Activated naive CD4-positive, alpha-beta T cell treated with anti-CD3 and anti-CD28 coated beads, Interleukin-2, amount 50 U/mL, for 72 hours (primary cell): ENCODE measurements at places on chromosomes 16 and 17.
A peak's percentile ranks its signal among the peaks of the same experiment; 100 is the strongest.

GRCh38 chr16:81652798-81653505 lies 126.1 kb upstream of the PLCG2 start:
- DNase-seq: no peak

DNA sequence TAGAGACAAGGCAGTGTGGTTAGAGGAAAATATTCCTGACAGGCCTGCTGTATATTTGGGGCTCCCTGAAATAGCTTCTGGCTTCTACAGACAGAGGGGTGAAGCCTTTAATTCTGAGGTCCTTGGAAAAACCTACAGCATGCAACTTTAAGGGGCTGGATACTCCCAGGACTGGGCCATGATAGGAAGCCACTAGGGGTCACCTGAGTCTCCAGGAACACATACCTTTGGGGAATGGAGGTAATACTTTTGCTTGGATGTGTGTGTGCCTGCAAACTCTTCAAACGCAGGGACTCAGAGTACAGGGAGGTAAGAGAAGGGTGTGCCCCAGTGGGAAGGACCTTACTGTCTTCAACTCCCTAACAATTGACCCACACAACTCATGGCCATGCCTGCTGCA lies 4.1 kb downstream of the ASIC2 start:
- no peak for DNase-seq

GRCh38 chr17:29587591-29587990 lies 1.9 kb downstream of the GIT1 start:
- no peak for DNase-seq

- DNase-seq: no peak
These were observed 38.5 kb downstream of the ZNF276 start for GRCh38 chr16:89759746-89760340.

GRCh38 chr17:13413001-13413400 lies 188.7 kb downstream of the HS3ST3A1 start:
- DNase-seq: no peak

DNA sequence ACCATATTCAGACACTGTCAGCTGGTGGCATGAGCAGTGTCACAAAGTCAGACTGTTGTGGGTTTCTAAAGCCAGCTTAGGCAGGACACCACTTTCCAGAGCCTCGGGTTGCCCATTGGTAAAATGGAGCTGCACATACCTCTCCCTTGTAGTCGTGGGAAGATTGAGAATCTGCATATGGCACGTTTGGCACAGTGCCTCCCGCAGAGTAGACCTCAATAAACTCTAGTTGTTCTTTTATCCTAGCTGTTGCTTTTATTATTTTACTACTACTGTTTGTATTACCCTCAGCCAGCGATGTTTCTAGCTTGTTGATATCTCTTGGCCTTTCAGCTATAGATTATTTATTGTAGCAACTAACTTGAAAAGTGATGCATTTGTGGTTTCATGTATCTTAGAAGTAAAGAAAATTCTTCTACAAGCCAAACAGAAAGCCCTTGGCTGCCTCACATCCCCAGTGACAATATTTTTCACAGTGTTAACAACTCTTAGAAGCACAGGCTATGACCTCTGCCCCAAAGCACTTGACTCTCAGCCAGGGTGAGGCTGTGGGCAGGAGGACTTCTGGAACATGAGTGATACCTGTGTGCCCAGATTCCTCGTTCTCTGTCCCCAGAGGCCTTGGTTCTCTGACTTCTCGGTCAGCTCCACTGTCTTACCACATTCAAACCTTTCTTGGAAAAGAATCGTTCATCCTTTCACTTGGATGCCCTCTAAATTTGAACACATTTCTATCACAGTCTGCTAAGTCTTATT lies 351.6 kb downstream of the SNX29 start:
- no peak for DNase-seq

DNA sequence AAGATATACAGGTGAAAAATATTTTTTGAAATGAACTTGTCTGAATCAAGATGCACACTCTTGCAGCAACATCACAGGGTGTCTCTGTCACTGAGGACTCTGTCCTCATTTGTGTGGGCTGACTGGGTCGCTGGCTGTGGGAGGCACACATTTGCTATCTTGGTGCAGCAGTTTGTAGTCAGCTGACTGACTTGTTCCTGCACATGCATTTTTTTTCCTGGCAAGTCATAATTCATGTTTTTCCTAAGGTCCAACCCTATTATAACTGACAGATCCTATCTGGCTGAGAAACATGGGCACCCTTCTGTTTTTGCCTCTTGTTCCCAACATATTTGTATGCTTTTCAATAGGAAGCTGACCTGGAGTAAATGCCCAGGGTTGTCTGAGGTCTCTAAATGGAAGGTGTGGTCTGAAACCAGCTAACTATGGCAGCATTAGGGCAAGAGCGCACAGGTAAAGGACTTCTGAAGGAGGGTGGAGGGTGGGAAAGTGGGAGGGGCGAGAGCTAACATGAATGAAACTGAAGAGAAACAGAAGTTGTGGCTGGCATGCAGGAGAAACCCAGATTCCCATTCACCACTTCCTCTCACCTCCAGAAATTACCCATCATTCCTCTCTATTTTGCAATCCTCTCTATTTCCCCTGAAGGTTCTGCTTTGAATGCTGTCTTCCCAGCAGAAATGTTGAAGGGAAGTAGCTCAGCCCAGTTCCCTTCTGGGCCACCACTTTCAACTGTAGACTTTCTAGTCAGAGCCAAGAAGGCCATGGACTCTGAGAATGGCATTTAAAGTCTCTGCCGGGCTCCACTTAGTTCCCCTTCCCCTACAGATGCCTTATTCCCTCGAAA lies 166.1 kb downstream of the PRKCA start:
- no peak for DNase-seq

- no peak for DNase-seq
These were observed 202.9 kb upstream of the IRX3 start for GRCh38 chr16:54489225-54490111.

GRCh38 chr17:79630821-79631639 lies 20.2 kb upstream of the RBFOX3 start:
- no peak for DNase-seq

GRCh38 chr17:82684228-82684841 lies 14.2 kb downstream of the RAB40B start:
- no peak for DNase-seq

GRCh38 chr16:24286741-24287405 lies 30.7 kb downstream of the CACNG3 start:
- DNase-seq: no peak

- no peak for DNase-seq
These were observed 800 bp downstream of the COX4I1 start for GRCh38 chr16:85800321-85800669.

- no peak for DNase-seq
These were observed 100.1 kb downstream of the MARF1 start for GRCh38 chr16:15542734-15543347.

DNA sequence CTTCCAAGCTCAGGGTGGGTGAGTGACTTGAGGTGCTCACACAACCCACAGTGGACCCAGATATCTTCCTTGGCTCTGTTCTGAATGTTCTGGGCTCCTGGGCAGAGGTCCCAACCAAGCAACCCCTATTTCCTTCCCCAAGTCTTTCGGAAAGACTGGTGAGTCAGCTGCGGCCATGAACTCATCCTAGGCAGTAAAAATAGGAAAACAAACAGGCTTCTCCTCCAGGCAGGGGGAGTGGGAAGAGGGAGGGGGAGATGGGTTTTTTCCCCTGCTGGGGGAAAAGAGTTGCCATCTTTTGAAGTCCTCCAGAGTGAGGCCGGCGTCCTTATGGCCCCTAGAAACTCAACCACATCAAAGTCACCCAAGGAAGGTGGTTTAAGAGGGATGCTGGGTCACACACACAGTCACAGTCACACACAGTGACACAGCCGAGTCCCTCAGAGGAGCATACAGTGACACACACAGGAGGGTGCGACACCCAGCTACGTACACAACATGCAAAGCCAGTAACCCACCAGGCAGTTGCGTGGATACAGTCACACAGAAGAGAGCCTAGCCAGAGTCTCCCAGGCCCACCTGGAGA lies 16.0 kb upstream of the DLX4 start:
- no peak for DNase-seq

DNA sequence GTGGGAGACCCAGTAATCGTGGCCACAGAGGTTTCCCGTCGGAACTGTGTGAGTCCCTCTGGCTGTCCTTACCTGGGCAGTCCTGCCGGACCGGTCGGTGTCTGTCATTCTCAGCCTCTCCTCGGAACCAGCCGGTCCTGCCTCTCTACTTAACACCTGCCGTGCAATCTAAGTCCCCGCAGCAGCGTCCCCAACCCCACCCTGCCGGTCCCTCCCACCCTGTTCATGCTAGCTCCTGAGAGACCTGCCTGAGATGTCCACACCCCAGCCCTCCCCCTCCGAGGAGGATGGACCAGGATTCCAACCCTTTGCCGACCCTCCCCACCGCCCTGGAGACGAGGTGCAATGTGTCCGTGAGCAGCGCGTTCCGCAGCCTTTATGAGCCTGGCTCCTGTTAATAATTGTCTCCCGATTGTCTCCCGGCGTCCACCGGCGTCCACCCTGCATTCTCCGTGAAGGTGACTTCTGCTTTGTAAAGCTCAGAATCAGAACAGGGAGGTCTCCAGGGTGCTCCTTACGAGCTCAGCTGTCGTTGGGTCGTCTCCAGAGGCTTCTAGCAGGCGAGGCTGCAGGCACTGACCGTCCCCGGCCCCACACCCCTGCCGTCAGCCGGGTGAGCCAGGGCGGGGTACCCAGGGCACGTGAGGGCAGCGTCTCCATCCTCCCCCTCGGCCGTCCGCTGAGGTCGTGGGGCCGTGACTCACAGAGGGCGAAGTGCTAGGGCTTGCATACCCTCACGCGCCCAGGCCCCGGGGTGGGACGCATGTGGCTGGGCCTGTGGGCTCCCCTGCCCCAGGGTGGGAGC lies 10.1 kb downstream of the METRNL start:
- DNase-seq: no peak

DNA sequence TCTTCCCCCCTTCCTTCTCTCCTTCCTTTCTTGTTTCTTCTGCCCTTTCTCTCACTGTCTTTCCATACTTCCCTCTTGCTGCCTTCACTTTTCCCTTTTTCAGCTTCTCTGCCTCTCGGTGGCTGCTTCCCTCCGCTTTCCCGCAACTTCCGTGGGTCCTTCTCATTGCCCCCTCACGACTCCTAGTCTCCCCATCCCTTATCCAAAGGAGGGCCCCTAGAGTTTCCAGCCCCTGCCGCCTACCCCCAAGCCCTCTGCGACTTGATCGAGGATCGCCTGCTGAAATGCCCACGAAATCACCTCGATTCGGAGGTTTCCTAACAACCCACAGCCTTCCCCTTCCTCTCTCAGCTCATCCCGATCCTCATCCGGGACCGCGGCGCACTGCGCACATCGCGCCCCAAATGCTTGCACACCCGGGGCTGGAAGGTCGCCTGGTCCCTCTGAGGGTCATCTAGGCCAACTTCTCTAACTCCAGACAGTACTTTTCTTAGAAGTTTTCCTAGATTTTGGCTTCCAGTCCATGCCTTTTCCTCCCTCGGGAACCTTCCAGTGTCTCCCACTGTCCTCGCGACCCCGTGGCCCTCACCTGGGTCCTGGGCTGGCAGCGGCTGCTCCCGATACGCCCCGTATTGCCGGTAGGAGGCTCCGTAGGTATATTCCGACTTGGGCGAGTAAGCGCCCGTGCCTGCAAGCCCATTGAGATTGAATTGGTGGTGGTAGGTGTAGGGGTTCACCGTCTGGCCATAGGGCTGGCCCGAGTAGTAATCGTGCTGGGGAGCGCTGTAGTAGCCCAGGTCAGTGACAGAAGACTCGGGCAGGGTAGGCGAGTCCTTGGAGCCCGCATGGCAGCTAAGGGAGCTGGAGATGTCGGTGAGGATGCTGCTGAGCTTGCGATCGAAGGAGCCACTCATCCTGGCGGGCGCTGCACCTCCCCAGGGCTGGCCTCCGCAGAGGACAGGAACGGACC lies 654 bp downstream of the DLX3 start:
- DNase-seq: peak; percentile 14

DNA sequence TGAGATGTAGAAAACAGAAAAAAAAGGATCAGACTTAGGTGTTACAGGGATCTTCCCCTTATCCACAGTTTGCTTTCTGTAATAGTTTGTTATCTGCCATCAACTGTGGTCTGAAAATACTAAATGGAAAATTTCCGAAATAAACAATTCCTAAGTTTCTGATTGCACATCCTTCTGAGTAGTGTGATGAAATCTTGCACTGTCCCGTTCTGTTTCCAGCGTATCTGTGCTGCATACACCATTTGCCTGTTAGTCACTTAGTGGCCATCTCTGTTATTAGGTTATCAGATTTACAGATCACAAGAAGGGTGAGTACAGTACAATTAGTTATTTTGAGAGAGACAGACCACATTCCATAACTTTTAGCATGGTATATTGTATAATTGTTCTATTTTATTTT lies 185.6 kb upstream of the CPHXL start:
- DNase-seq: no peak

- DNase-seq: no peak
These were observed 423.3 kb upstream of the MAF start for GRCh38 chr16:80023865-80024264.

DNA sequence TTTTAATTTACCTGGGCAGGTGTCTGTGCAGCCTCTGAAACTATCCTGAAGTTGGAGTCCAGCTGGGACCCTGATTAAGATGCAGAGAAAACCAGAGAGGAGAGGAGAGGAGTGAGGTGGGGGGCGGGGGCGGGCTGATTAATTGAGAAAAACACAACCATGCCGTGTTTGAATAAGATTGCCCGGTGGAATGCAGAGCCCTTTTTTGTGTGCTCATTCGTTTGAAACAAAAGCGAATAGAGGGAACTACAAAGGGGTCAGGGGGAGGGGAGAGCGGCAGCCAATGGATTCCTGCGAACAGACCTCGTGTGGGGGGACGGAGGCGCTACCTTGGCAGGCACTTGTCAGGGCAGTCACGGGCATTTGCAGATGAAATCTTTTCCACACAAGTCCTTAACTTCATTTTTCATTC lies 355.8 kb downstream of the SOX9 start:
- DNase-seq: no peak

DNA sequence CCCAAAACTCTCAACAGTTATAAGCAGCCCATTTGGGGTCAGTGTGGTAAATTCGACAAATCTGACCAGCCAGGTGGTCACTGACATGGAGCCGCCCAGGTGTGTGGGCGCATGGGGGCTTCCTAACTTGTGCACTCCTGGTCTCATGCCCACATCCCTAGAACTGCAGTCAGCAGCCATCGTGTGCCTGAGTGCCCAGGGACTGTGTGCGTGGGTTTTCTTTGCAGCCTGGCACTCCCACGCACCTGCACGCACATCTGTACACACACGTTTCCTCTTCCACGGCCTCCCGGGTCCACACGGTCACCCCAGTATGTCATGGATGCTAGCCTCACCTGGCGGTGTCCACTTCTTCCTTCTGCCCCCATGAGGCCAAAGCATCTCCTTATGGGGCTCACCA lies 38.9 kb upstream of the ZC3H18 start:
- no peak for DNase-seq

- no peak for DNase-seq
These were observed 34.3 kb downstream of the MYH3 start for GRCh38 chr17:10622617-10623485.
